Activated CD4-positive, alpha-beta T cell treated with anti-CD3 and anti-CD28 coated beads, Interleukin-2, amount 50 U/mL, for 16 hours (primary cell): ENCODE measurements at places on chromosomes 7 and 10.

DNA sequence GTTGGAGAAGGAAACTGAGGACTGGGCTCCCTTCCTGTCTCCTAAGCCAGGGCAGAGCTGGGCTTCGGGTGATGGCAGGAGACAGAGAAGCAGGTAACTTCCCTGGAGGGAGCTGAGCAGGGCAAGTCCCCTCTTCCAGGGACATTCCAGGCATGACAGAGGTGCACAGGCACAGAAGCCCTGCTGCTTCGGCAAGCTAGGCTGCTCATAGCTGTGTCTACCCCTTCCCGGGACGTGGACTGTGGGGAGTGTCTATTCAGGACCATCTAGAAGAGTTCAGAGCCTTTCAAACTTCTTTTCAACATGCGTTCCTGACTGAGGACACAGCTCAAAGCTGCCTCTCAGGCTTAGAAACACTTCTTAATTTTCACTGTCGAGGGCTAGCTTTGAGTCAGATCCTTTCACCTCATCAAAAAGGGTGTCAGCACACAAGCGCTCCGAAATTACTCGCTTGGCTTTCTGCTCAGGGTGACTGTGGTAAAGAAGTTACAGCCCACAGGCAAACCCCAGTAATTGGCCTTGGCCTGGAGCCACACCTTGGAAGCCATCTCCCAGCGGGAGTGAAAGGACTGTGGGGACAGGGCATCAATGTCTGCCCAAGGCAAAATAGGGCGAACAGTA is 63.7 kb upstream of the STEAP1B start:
- DNase-seq = peak; percentile 88

- DNase-seq = no peak
Measured at GRCh38 chr10:60495338-60496055, 105.8 kb upstream of the ANK3 start.

GRCh38 chr10:44857363-44858016 is 53.6 kb upstream of the TMEM72 start:
- DNase-seq = peak; percentile 56

GRCh38 chr10:68172324-68172723 is 59.6 kb downstream of the ATOH7 start:
- no peak for DNase-seq

- DNase-seq = no peak
Measured at GRCh38 chr10:101671453-101671852, 23.5 kb downstream of the FBXW4 start.

DNA sequence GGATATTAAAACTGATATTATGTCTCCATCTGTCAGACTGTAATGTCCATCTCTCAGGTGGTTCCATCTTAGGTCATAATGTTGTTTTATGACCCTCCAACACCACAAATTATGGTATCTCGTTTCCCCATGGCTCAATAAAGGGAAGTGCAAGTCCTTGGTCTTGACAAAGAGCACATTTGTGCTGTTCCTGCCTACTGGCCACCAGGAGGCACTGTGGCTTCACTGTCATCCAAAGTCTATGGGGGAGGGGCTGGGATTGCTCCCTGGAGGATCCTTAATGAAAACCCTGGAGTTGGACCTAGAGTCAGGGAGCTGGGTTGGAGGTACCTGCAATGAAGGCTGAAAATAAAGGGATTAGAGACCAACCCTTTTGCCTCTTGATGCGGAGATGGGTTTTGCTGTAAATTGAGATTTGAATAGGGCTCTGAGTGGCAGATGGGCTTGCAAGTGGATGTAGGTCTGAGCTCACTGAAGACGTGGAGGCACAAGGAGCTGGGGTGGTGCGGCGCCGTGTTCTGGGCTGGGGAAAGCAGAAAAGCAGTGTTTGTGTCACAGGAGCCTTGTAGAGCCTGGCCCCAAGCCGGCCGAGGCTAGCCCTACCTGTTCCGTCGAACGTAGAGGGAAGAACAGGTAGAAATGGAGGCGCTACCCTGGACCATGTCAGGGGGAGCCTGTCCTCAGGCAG is 180.5 kb upstream of the PRSS58 start:
- DNase-seq = peak; percentile 25

DNA sequence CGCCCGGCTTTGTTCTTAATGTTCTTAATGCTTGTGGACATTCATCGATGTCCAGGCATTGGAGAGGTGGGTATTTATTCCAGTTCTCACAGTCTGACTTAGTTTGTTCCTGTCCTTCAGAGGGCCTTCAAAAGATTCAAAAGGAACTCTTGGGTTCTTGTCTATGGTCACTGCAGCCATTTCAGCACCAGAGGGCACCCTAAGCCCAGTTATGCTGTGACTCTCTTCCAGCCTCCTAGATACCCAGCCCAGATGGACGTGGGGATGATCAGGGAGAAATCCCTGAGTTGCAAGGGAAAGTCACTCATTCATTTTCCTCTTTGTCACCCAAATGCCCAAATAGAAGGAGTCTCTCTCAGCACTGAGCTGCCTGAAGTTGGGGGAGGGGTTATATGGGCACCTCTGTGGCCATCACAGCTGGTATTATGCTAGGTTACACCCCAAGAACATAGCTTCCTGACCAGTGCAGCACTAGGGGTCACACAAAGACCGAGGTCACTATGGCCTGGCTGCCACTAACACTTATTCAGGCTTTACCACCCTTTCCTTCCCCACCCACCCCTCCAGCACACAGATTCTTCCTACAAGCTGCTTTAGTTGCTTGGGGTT is 26.5 kb upstream of the CCDC126 start:
- DNase-seq = peak; percentile 69

GRCh38 chr10:11825796-11826414 is 2.7 kb downstream of the PROSER2 start:
- no peak for DNase-seq

GRCh38 chr10:132967540-132967939 is 25.2 kb upstream of the CFAP46 start:
- no peak for DNase-seq

- no peak for DNase-seq
Measured at GRCh38 chr7:100373261-100373831, at the start of gene PILRA. Gene PILRA, plus strand, starts transcription at chr7:100373487. Its CDS starts 170 bp downstream, at chr7:100373657.

DNA sequence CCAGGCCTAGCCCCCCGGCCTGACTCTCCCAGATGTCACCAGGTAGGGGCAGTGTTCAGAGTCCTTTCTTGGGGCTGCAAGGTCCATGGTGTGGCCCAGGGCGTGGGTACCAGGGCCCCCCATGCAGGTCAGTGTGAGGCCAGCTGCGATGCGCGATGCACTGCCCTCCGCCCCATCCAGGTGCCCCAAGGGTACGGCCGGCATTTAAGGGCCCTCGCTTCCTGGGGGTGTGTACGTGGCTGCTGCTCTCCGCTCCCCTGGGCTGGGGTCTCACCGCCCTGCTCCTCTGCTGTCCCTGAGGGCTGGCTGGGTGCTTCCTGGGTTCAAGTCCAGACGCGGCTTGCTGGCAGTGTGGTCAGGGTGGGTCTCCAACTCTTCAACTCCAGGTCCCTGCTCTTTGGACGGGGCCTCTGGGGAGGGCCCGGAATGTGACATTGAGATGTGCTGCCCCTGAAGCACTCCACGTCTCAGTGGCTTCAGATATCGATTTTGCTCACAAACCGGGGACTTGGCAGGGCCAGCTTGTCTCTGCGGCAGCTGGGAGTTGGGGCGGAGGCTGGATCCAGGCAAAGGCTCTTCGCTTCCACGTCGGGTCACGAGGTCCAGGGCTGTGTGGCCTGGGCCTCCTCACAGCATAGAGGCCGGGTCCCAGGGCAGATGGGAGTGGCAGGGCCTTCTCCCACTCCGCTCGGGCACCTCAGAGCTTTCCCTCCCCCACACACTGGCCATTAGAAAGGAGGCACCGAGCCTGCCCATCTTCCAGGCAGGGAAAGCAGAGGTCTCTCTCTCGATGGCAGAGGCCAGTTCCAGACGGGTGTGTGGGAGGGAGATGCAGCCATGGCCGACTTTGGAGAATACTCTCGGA is 93.2 kb downstream of the UNCX start:
- DNase-seq = no peak

DNA sequence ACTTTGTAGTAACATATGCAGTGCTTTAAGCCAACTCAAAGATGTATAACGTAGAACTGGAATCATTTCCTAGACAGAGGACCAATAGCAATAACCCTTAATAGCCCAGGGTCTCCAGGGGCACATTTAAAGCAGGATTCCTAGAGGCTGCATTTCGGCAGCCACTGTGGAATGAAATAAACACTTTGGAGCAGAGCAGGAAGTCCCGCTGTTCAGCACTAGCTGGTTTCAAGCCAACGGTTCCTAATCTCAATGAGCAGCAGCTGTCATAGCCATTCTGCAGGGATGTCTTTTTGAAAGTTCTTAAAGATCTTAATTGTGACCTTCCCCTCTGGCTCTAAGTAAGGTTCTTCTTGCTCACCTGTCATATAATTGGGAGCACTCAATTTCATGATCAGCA is 18.4 kb upstream of the MACROH2A2 start:
- no peak for DNase-seq

GRCh38 chr10:62305813-62306212 is 37.2 kb upstream of the RTKN2 start:
- no peak for DNase-seq

- DNase-seq = no peak
Measured at GRCh38 chr10:51700228-51700817, 928 bp upstream of the CSTF2T start.

DNA sequence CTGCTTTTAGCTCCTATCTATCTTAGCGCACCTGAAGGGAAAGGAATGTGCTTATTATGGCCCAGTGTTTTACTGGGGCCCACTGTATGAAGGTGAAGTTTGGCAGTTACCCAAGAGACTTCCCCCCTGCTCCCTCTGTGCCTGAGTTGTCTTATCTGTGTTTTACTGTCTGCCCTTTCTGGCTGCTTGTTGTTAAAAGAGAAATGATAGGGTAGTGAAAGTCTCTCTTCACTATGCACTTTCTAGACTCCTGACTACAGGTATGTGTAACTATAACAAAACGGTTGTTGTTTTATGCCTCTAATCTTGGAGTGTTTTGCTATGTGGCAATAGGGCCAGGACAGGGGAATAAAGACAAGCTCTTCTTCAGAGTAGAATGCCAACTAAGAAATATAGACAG is 326.9 kb downstream of the KIF20B start:
- DNase-seq = no peak

DNA sequence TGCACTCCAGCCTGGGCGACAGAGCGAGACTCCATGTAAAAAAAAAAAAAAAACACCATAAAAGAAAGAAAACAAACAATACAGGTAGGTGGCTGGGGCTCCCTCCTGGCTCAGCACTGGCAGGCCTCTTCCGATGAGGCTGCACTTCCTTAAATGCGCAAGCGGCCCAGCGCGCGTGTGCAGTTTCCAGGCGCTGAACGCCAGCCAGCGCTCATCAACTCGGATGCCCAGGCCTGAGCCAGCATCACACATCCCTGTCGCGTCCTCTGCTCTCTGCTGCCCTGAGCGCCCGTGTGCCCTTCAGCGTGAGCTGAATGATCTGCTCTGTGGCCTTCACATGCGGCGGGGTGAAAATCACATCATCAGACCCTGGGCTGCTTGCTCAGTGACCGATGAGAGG is 31.8 kb downstream of the NUDT1 start:
- DNase-seq = no peak

DNA sequence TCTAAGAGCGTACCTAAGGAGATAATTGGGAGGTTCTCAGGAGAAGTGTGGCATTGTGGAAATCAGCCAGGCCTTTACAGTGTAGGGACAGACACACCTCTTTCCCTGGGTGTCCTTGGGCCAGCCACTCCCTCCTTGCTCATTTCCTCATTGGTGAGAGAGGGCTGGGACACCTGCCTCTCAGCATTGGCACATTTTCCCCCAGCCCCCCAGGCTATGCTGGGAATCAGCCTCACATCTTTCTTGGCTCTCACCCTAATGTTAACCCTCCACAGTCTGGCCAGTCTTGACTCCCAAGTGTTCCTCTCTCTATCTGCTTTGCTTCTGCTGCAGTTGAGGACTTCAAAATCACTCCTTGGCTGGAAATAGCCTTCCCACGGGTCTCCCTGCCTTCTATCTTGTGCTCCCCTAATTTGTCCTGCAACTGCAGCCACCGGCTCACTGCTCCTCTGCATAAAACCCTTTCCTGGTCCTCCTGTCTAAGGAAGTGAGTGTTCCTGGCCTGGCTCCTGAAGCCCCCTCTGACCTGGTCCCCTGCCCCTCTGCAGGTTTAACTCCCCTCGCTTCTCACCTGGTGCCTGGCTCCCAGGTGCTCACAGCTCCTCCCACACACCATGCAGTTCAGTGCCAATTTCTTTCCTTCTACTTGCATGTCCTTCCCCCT is 15.8 kb downstream of the TBXAS1 start:
- no peak for DNase-seq

DNA sequence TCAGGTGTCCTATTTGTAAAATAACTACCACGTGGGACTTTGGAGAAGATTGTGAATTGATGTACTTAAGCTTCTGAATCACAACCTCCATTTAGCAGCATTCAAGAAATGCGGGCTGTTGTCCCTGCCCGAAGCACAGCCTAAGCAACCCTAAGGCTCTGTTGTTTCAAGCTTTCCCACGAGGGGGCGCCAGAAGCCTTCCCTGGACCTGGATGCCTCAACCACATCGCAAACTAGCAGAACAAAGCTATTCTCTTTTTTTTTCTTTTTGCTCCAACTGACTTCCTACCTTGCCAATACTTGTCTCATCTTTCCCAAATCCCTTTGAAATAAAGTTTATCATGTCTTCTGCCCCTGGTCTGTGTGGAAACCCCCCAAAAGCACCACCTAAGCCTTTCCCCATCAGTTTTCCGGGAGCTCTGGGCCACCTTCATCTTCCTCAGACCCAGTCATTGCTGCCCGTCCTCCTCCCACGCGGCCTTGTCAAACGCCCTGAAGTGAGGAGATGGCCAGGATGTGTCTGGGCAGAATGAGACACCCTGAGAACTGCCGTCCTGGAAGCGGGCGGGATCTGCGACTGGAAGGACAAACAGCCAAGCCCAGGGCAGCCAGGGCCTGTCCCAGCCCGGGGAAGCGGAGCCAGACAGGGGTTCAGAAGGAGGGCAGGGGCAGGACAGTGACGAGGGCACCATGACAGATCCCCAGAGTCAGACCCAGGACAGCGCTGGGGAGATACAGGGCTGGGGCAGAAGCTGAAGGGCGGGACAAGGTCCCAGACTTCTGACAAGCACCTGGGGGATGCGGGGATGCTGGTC is 112.7 kb downstream of the SLIT1 start:
- DNase-seq = peak; percentile 83

DNA sequence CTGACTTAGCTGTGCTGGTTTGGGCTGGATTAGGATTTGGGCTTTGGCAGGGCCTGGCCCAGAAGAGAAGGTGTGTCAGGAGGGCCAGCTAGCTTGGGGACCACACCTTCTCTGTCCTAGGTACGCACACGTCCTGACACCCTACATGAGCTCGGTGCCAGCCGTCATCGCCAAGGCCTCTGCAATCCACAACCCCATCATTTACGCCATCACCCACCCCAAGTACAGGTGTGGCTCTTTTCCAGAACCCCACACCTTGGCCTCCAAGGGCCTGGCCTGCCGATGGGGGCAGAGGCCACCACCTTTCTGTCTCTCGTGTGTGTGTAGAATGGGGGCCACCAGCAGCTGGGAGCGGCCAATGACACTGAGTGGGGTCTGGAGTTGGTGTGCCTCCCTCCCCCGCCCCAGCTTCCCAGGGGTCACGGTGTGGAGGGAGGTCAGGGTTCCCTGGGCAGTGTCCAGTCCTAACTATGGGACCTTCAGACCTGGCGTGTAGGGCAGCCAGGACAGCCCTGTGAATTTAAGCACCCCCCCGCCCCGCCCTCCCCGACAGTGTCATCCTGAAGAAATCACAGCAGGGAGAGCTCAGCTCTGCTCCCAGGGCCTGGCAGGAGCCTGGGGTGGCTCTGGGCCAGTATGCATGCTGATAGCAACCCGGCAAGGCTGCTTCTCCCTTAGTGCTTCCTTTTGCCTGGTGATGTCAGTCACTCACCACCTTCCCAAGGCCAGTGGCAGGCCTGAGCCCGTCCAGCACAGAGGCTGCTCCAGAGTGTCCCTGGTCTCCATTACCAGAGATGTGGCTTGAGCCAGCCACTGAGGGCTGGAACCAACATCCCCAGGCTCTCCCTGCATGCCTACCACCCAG is 6.9 kb upstream of the LDB3 start:
- DNase-seq = no peak
